Activated CD4-positive, alpha-beta T cell treated with anti-CD3 and anti-CD28 coated beads for 36 hours (primary cell): ENCODE measurements at places on chromosomes 1 and 21.

GRCh38 chr1:2596530-2597333 is 10.2 kb downstream of the PRXL2B start:
- H3K36me3 ChIP-seq: no peaks in the 10 kb centered on the region
- H3K4me3 ChIP-seq: no peak overlapping the region
- peak; percentile 3 for DNase-seq
- H3K27ac ChIP-seq: no peak overlapping the region
- H3K27me3 ChIP-seq: no peaks in the 10 kb centered on the region
- peaks cover 3% of the 10 kb centered on the region for H3K4me1 ChIP-seq

DNA sequence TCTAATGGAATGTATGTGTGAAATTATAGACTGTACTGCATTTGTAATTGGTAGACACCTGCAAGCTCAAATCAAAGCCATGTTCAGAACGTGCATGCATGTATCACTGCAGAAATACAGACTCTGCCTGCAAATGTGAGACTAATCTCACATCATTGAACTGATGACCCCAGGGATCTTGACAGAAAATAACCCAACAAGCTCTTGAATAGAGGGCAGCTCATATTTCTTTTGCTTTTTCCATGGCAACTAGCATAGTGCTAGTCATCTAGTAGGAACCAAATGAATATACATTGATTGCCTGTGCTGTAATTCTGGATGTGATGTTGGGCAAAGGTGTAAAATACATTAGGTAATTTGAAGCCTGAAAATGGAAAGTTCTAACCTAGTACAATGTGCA is 62.4 kb downstream of the PTPRC start:
- no peak overlapping the region for H3K4me3 ChIP-seq
- peaks cover 82% of the 10 kb centered on the region for H3K4me1 ChIP-seq
- no peak overlapping the region for H3K27ac ChIP-seq
- H3K27me3 ChIP-seq: no peaks in the 10 kb centered on the region
- peaks cover 83% of the 10 kb centered on the region for H3K36me3 ChIP-seq
- no peak for DNase-seq

- peaks cover 30% of the 10 kb centered on the region for H3K27me3 ChIP-seq
- no peak overlapping the region for H3K4me3 ChIP-seq
- no peaks in the 10 kb centered on the region for H3K36me3 ChIP-seq
- no peaks in the 10 kb centered on the region for H3K4me1 ChIP-seq
Measured at GRCh38 chr1:202691816-202692215, 18.4 kb downstream of the SYT2 start.

GRCh38 chr1:21592086-21592865 is 76.9 kb downstream of the RAP1GAP start:
- peaks cover 5% of the 10 kb centered on the region for H3K4me1 ChIP-seq
- H3K27ac ChIP-seq: no peak overlapping the region
- peaks cover 12% of the 10 kb centered on the region for H3K27me3 ChIP-seq
- DNase-seq: no peak
- no peaks in the 10 kb centered on the region for H3K36me3 ChIP-seq
- H3K4me3 ChIP-seq: no peak overlapping the region

DNA sequence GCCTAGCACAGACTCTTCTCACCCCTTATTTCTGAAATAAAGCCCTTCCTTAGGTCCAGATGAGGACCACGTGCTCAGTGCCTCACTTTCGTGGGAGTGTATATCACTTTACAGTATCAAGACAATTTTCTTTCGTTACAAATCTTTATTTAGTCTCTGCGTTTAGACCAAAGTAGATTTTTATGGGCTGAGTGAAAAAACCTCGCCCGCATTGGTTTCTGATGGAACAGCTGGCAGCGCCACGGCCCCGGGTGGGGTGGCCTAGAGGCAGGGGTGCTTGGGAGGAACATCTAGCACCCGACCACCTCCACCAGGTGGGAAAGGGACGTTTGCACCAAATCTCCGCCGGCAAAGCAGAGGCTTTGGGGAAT is 7.6 kb downstream of the SIM2 start:
- no peak overlapping the region for H3K4me3 ChIP-seq
- H3K27me3 ChIP-seq: peaks cover 74% of the 10 kb centered on the region
- H3K36me3 ChIP-seq: no peaks in the 10 kb centered on the region
- no peak for DNase-seq
- H3K27ac ChIP-seq: no peak overlapping the region

DNA sequence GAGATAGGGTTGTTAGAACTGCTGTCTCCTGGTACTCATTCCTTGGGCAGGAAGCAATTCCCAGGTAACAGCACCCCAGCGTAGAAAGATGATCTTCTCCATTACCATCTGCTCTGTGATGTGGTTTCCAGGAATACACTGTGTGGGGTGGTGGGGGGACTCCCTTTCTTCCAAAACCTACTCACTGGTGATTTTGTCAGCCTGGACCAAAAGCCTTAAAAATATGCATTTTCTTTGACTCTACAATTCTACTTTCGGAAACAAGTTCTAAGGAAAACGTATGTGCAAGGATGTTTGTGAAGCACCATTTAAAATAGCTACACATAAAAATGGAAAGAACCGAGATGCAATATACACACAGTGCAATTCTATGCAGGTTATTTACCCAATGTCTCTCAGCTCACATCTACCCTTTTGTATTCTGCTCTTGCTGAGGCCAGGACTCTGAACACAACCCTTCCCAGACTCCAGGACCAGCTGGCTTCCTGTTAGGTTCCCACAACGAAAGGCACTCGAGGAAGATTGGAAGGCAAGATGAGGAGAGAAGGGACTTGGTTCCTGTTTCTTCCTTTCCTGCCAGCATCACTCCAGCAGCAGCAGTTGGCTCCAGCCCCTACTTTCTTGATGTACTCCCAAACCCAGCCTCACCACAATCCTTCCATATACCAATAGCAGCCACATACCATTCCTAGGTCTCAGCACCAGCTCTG is 33.0 kb upstream of the GJB5 start:
- no peak overlapping the region for H3K4me3 ChIP-seq
- no peak for DNase-seq
- peaks cover 43% of the 10 kb centered on the region for H3K27me3 ChIP-seq
- no peaks in the 10 kb centered on the region for H3K36me3 ChIP-seq

- H3K4me1 ChIP-seq: peaks cover 12% of the 10 kb centered on the region
- no peak overlapping the region for H3K4me3 ChIP-seq
- no peaks in the 10 kb centered on the region for H3K36me3 ChIP-seq
- H3K27ac ChIP-seq: no peak overlapping the region
- peaks cover 34% of the 10 kb centered on the region for H3K27me3 ChIP-seq
- no peak for DNase-seq
Measured at GRCh38 chr1:110138956-110139355, 11.3 kb upstream of the SLC6A17 start.

DNA sequence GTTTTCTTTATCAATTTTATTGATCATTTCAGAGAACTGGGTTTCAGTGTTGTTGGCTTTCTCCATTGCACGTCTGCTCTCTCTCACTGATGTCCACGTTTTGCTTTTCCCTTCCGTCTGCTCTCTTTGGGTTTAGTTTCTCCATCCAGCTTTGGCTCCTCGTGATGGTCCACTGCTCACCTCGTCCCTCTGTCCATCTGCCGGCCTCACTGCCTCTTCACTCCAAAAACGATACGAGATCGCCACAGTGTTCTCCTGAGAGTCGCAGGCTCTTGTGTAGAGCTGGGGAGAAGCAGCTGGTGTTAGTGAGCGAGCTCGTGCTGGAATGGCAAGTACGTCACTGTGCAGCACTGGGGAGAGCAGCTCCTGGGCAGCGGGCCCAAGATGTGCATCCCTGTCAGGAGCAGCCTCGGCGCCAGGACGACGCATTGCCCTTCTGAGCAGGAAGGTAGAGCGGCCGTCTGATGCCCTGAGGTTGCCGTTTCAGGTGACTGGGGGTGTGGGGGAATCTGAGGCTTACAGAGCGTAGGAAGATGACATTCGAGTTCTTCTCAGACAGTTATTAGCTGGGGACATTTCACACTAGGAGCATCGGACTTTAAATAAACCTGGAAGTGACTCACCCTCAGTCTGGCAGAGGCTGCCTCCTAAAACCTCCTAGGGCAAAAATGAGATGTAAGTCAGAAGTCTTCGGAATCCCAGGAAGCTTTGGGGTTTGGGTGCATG is 31.4 kb upstream of the PCBP3 start:
- no peak overlapping the region for H3K4me3 ChIP-seq
- DNase-seq: no peak
- H3K4me1 ChIP-seq: peaks cover 40% of the 10 kb centered on the region
- no peaks in the 10 kb centered on the region for H3K36me3 ChIP-seq
- H3K27me3 ChIP-seq: no peaks in the 10 kb centered on the region

GRCh38 chr1:40372658-40373322 is 737 bp upstream of the SMAP2 start:
- no peak for DNase-seq
- H3K4me3 ChIP-seq: peak overlapping the region; percentile 100
- H3K27ac ChIP-seq: peak overlapping the region; percentile 71
- H3K36me3 ChIP-seq: peaks cover 32% of the 10 kb centered on the region
- H3K27me3 ChIP-seq: no peaks in the 10 kb centered on the region

- H3K27ac ChIP-seq: no peak overlapping the region
- peaks cover 39% of the 10 kb centered on the region for H3K27me3 ChIP-seq
- H3K4me3 ChIP-seq: no peak overlapping the region
- DNase-seq: no peak
- no peaks in the 10 kb centered on the region for H3K36me3 ChIP-seq
Measured at GRCh38 chr1:18293291-18293690, 185.7 kb downstream of the IGSF21 start.

DNA sequence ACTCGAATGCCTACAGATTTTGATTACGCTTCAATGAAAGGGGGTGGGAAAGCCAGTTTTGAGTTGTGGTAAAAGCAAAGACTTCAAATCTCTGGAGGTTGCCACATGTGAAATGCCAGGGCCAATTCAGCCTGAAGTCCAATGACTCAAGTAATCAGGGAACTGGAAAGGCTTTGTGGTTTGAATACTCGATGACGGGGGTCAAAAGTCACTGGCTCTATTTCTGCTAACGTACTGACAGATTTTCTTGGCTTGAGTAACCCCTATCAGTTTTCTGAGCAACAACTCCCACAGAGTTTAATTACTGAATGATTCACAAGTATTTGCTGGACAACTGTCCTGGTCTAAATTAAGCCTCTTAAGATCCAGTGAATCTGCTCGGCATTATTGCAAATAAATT is 152.2 kb downstream of the SIPA1L2 start:
- H3K27me3 ChIP-seq: no peaks in the 10 kb centered on the region
- no peak for DNase-seq
- no peak overlapping the region for H3K4me3 ChIP-seq
- no peak overlapping the region for H3K27ac ChIP-seq
- no peaks in the 10 kb centered on the region for H3K36me3 ChIP-seq

- peaks cover 94% of the 10 kb centered on the region for H3K4me1 ChIP-seq
- no peak overlapping the region for H3K27ac ChIP-seq
- H3K4me3 ChIP-seq: no peak overlapping the region
- peaks cover 62% of the 10 kb centered on the region for H3K36me3 ChIP-seq
- DNase-seq: no peak
Measured at GRCh38 chr1:42947965-42948732, 10.5 kb downstream of the SLC2A1 start.

DNA sequence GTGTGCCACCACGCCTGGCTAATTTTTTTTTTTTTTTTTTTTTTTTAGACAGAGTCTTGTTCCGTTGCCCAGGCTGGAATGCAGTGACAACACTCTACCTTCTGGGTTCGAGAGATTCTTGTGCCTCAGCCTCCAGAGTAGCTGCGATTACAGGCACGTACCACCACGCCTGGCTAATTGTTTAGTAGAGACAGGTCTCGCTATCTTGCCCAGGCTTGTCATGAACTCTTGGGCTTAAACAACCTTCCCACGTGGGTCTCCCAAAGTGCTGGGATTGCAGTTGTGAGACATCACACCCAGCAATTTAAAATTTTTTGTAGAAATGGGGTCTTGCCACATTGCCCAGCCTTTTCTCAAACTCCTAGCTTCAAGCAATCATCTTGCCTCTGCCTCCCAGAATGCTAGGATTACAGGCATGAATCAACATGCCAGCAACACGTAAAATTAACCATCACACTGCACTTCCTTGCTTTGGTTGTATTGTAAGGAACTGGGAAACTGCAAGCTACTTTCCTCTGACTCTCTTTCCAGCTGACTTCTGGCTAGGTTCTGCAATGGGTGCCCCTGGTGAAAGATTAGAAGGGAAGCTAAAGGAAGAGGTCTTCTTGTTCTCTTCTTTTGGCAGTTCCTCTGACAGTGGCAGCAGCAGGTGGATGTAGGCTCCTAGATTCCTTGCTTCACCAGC is 13.9 kb upstream of the IL6R start:
- H3K27me3 ChIP-seq: no peaks in the 10 kb centered on the region
- DNase-seq: no peak
- no peak overlapping the region for H3K4me3 ChIP-seq
- peaks cover 14% of the 10 kb centered on the region for H3K4me1 ChIP-seq
- no peak overlapping the region for H3K27ac ChIP-seq
- no peaks in the 10 kb centered on the region for H3K36me3 ChIP-seq

- H3K27me3 ChIP-seq: no peaks in the 10 kb centered on the region
- no peak overlapping the region for H3K27ac ChIP-seq
- no peaks in the 10 kb centered on the region for H3K36me3 ChIP-seq
- H3K4me1 ChIP-seq: peaks cover 36% of the 10 kb centered on the region
- H3K4me3 ChIP-seq: peak overlapping the region; percentile 42
Measured at GRCh38 chr1:235077571-235078479, 50.8 kb downstream of the TOMM20 start.

- peaks cover 14% of the 10 kb centered on the region for H3K4me1 ChIP-seq
- no peak for DNase-seq
- H3K27me3 ChIP-seq: no peaks in the 10 kb centered on the region
- no peak overlapping the region for H3K27ac ChIP-seq
- peaks cover 23% of the 10 kb centered on the region for H3K36me3 ChIP-seq
Measured at GRCh38 chr1:40687059-40687458, 4.4 kb upstream of the NFYC start.

- no peak overlapping the region for H3K27ac ChIP-seq
- peaks cover 28% of the 10 kb centered on the region for H3K27me3 ChIP-seq
- no peaks in the 10 kb centered on the region for H3K4me1 ChIP-seq
Measured at GRCh38 chr1:205488074-205488723, 16.3 kb upstream of the CDK18 start.

DNA sequence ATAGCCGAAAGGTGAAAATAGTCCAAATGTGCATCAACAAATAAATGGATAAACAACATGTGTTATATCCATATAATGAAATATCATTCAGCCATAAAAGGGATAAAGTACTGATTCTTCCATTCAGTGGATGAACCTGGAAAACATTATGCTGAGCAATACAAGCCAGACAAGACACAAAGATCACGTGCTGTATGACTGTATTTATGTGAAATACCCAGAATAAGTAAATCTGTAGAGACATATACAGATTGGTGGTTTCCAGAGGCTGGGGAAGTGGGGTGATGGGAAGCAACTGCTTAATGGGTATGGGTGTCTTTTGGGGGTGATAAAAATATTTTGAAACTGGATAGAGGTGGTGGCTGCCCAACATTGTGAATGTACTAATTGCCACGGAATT is 13.3 kb upstream of the GSTM4 start:
- no peak overlapping the region for H3K27ac ChIP-seq
- H3K4me3 ChIP-seq: no peak overlapping the region
- H3K4me1 ChIP-seq: peaks cover 10% of the 10 kb centered on the region
- H3K27me3 ChIP-seq: no peaks in the 10 kb centered on the region
- DNase-seq: no peak
